ENCODE measurements at places on chromosomes 2 and 18. TPM values are rescaled to one million over a fixed set of nuclear protein-coding genes. Genes with fewer than 3 reads are reported as not detected.

DNA sequence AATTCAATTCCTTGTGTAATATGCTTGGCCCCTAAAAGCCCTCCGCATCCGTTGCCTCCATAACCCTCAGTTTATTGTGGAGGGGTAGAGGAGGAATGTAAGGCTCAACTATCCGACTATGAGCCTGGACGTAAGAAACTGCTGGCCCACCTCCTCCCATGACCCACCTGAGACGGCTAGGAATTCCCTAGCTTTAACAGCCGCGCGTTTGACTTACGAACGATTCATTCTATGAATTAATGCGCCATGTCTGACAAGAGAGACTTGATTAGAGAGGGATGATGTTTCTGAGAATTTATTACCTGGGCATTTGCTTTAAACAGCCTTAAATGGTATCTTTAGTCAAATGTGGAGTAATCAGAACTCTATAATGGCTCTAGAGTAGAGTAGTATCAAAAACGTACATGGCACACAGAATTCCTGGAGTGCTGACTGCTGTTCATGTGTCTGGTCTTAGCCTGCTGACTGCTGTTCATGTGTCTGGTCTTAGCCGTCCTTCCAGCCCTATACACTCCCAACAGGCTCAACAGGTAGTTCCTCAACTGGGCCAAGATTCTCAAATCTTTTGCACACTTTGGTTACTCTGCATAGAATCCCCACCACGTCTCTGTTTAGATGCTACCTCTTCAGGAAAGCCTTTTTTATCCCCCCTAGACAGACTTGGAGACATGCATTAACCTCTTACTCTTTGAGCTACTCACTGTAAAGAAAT is 899 bp upstream of the GFPT1 start:
- DNase-seq, result no peak

- no peak for DNase-seq
These were observed 119.0 kb downstream of the SMAD7 start for GRCh38 chr18:48831802-48832201.

- DNase-seq, result no peak
These were observed 62.6 kb downstream of the DSEL start for GRCh38 chr18:67453901-67454300.

- no peak for DNase-seq
These were observed 533.7 kb upstream of the CHAC2 start for GRCh38 chr2:53233759-53234547.

- no peak for DNase-seq
These were observed 31.8 kb upstream of the LYPD1 start for GRCh38 chr2:132701810-132702209.

GRCh38 chr2:237624565-237624964 is 2.8 kb upstream of the LRRFIP1 start:
- no peak for DNase-seq

DNA sequence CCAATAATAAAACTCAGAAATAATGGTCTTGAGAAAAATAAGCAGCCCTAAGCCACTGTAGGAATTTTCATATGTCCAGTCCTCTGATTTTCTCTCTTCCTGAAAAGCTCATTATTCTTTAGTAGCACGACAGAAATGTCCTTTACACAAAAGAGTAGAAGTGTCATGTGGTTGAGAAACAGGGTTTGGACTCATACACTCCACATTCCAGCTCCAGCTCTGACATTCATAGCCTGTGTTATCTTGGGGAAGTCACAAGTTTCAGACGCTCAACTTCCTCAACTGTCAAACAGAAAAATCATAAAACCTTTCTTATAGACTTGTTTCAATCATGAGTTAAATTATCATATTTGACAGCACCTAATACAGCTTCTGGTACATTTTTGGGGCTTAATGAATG is 511.5 kb downstream of the TNS1 start:
- DNase-seq, result no peak

DNA sequence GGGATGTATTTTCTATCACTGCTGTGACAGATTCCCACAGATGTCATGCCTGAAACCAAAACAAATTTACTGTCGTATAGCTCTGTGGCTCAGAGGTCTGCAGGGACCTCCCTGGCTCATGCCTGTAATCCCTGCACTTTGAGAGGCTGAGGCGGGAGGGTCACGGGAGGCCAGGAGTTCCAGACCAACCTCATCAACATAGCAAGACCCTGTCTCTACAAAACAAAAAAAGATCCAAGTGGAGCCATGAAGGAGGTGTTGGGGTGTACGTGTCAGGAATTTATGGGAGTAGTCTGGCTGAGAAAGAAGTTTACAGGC is 51.0 kb upstream of the FAHD2A start:
- no peak for DNase-seq

DNA sequence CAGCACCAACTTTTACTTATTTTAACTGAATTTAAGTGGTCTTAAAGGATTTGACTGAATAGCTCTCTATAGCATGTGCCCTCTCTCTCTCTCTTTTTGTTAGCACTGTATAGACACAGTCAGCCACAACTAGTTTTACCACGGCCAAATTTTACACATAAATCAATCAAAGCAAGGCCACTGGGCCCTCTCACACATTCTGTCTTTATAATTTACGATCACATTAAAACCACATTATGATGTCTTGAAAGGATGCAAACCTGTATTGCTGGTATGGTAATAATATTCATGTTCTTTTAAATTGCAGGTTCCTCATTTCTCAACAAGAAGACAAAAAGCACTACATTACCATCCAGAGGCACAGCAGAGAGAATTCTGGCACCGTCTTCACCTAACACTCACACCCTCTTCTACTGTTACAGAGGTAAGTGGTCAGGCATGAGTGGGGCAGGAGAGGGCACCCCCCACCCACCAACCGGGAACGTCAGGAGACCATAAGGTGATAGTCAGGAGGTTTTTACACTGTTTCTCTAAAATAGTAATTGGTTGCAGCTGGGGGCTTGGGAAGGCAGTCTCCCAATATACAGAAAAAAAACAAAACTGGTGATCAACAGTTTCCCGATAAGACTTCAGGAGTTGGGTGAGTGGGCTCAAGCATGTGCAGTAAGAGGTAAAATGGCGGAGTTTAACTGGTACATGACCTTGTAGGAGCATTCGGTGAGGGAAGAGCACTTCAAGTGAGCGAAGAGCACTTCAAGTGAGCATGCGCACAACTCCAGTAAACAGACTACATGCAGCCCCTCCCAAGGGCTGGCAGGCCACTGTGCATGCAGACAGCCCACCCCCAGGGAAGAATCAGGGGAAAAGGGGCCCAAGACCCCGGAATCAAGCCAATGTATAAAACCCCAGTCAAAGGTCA is 296.7 kb downstream of the PIEZO2 start:
- no peak for DNase-seq

DNA sequence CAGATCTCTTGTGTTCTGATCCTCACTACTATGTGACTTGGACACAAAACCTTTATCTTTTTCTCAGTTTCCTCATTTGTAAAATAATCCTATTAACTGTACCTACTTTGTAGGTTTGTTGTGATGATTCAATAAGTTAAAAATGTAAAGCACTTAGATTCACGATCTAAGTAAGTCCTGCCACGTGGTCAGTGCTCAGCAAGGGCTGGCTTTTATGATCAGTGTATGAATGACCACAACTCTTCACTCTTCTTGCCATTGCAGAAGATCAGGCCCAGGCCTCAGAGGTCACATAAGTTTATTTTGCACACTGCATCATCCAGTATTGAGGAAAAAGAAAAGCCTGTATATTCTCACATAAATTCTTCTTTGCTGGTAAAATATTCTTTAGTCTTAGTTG is 1192.5 kb upstream of the ACVR2A start:
- no peak for DNase-seq

- no peak for DNase-seq
These were observed 217.0 kb upstream of the ZNF521 start for GRCh38 chr18:25568986-25569385.

DNA sequence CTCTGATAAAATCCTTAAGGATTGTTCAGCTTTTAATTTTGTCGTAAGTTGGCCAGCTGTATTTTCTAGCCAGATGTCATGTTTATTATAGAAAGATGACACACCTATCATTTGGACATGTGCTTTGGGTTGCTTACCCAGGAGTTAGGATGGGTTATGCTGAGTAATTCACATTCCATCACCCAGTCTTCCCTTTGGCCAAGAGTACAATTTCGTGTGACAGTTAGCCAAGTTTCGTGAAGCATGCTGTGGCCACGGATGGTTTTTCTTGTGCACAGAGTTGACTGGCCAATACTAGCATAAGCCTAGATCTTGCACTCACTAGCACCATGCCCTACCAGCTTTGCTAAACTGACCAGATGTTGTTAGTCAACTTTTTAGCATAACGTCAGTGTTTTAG is 5.8 kb downstream of the MAPRE3 start:
- no peak for DNase-seq

DNA sequence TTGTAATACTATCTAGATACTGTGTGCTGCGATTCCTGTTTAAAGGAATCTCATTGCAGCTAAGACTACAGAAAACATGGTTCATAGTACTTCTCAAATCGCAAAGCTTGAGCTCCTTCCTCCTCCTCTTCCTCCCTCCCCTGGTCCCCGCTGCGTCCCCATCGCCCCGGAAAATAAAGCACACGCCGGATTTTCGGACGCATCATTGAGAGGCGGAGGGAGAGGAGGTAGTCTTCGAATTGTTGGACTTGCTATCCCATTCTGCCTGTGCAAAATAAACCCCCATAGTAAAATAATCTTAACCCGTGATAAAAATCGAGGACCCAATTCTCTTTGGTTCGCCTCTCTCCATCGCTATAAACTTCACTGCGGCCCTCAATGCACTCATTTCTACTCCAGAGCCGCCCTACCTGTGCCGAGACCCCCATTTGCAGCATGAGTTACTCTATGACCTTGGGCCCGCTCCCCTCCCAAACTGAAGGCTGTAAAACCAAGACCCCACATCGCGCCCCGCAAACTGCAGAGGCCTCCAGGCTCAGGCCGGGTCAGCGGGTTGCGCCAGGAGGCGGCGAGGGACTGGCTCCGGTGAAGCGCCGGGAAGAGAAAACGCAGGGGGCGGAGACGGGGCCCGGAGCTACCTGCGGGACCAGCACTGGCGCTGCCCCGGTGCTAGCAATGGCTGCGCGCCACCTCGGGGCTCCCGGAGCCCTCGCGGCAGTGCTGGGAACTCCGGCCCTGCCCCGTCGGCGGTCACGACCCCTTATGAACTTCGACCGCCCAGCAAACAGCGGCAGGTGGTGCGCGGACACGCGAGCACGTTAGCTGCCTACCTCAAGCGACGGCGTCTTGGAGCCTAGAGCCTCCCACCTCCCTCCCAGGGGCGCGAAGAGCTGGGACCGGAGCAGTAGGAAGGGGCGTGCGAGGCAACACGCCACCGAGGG is 649 bp downstream of the ESCO1 start:
- peak; percentile 53 for DNase-seq

DNA sequence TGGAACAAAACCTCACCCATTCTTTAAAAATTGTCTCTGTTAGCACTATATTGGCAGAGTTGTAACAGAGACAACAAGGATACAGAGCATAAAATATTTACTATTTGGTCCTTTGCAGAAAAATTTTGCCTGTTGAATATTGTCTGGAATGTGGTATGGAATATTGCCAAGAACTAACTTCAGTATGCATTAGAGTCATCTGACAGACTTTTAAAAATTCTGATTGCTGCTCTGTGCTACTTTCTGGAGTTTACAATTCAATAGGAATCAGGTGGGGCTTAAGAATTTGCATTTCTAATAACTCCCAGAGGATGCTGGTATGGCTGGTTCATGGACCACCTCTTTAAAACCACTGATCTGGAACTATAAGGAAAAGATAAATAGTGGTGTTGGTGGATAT is 32.8 kb upstream of the NYAP2 start:
- no peak for DNase-seq

- DNase-seq, result peak; percentile 69
These were observed 101.6 kb downstream of the SPTBN1 start for GRCh38 chr2:54557601-54558187.

GRCh38 chr2:147172493-147173188 is 672.2 kb upstream of the ACVR2A start:
- no peak for DNase-seq

DNA sequence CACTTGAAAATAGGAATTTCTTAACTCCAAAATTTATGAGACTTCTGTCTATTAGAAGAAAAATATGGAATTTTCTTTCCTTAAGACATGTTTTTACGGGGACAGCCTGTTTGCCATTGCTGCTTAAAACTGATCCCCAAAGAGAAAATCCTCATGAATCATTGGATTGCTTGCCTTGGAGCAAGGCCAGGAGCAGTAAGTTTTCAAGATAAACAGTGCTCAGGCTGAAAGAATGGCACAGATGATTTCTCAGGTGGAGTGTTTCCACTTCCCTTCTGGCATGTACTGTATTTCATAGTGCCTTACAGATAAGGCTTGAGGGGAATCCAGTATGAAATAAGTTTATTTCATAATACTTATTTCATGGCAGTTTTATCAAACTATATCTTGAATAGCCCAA is 74.3 kb upstream of the MMADHC start:
- DNase-seq, result peak; percentile 33

GRCh38 chr2:102489646-102490045 is 16.6 kb downstream of the SLC9A4 start:
- DNase-seq, result no peak

DNA sequence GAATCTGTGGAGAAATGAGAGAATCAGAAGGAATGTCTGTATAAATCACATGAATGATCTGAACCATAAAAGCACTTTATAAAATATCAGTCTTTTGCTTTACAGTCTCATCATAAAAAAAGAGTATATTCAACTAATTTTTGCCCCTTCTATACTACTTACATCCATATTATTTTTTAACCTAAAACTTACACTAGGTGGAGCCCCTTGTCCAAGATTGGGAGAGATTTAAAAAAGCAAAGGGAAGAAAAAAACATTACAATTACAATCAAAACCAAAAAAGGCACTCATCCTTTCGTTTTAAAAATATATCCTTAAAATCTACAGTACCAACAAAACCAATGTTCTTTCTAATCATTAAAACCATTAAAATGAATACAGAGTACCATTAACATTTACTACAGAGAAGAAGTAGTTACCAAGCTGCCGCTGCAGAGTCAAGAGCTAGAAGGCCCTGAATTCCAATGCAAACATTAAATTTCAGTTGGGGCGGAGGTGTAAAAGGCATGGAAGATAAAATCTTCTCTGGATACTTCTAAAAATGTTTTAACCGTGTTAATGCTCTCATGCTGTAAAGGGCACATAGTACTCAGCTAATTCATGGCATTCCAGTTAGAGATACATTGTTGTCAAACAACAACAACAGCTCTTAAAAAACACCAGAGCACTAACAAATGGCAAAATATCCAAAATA is 56.7 kb upstream of the EPB41L3 start:
- no peak for DNase-seq

Gene SPAG16
- total RNA-seq, result 62.7 TPM

Gene PARD3B
- total RNA-seq, result 28.0 TPM

Gene CHRNA1
- total RNA-seq, result not detected

Gene CLEC4F
- total RNA-seq, result 0.17 TPM

Gene SLC9A4
- total RNA-seq, result 19.9 TPM

Gene UCN
- total RNA-seq, result 3.1 TPM

Gene CGREF1
- 1.1 TPM for total RNA-seq
